ENCODE measurements at places on chromosomes 16 and 17.
A peak's percentile ranks its signal among the peaks of the same experiment; 100 is the strongest.

DNA sequence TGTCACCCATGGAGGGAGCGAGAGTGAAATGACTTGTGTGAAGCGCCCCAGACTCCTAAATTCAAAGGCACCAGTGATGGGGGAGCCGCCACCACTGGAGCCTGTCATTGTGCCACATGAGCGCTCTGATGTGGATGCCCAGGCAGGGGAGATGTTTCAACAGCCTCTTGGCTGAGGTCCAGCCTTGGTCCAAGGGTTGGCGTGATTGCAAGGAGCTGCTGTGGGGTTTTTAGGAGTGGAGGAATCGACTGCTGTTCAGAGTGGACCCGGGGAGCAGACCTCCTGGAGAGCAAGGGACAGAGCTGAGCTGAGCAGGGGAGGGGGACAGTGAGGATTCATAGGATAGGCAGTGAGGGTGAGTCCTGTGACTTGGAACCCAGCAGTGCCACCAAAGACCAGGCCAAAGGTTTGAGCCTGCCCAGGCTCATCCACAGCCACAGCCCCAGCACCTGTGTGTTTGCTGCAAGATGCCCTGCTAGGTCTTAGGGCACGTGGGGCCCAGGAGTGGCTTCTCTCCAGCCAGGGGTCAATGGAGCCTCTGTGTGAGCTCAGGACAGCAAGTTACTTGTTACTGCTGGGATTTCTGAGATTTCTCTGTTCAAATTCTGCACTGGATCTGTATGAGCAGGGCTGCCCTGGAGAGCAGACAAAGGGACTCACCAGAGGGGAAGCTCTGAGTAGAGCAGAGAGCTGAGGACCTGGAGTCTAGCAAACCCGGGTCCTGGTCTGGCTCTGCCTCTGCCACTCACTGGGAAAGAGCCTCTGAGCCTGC lies 20.3 kb downstream of the RHBDL3 start:
- DNase-seq = no peak

GRCh38 chr16:17299790-17300189 lies 171.0 kb downstream of the XYLT1 start:
- no peak for DNase-seq

DNA sequence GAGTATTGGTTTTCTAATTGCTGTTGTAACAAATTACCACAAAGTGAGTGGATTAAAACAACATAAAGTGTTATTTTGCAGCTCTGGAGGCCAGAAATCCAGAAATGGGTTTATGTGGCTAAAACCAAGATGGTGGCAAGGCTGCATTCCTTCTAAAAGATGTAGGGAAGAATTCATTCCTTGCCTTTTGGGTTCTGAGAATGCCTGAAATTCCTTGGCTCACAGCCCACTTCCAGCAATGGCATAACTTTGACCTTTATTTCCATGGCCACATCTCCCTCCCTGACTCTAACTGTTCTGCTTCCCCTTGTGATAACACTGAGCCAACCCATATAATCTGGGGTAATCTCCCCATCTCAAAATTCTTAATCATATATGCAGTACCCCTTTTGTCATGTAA lies 269.6 kb upstream of the RPL38 start:
- no peak for DNase-seq

GRCh38 chr16:54746596-54746995 lies 184.1 kb upstream of the IRX5 start:
- DNase-seq = no peak

GRCh38 chr16:67396159-67397035 lies 3.1 kb upstream of the TPPP3 start:
- DNase-seq = peak; percentile 50

- no peak for DNase-seq
Observed at GRCh38 chr17:83152227-83152744, 72.9 kb downstream of the METRNL start.

DNA sequence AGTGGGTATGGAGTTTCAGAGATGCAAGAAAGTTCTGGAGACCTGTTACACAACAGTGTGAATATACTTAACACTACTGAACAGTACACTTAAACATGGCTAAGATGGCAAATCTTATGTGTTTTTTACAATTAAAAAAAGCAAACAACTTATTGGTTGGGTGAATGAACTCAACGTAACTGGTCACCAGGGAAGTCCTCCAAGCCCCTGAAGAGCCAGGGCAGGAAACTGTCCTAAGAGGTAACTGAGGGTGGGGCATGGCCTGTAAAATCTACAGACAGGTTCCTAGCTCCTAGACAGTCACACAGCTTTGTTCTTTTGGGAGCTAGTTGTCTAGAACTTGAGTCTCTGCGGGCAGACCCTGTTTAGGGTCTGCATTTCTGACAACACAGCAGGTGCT lies 10.3 kb downstream of the CSF3 start:
- no peak for DNase-seq

- no peak for DNase-seq
Observed at GRCh38 chr17:46078675-46079074, 79.6 kb downstream of the STH start.

DNA sequence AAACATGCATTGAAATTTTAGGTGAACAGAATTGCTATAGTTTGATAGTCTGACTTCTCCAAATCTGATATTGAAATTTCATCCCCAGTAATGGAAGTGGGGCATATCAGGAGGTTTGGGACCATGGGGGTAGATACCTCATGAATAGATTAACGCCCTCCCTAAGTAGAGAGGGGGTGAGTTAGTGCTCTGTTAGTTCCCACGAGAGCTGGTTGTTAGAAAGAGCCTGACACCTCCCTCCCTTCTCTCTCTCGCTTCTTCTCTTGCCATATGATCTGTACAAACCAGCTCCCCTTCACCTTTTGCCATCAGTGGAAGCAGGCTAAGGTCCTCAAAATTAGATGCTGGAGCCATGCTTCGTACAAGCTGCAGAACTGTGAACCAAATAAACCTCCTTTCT lies 78.8 kb downstream of the BRIP1 start:
- DNase-seq = no peak

GRCh38 chr17:20284022-20284421 lies 183.3 kb downstream of the LGALS9B start:
- no peak for DNase-seq

Measured in GM04503 (cell line).